ENCODE measurements at places on chromosomes 4 and X. TPM values are rescaled to one million over a fixed set of nuclear protein-coding genes. Genes with fewer than 3 reads are reported as not detected.

DMD gene
- not detected for total RNA-seq

HERC6 gene
- 2.9 TPM for total RNA-seq

TIGD2 gene
- total RNA-seq: 2.6 TPM

SPANXC gene
- total RNA-seq: 0.65 TPM

NUDT11 gene
- 3.3 TPM for total RNA-seq

ADGRL3 gene
- total RNA-seq: 0.05 TPM

FAM236A gene
- not detected for total RNA-seq

GPRASP1 gene
- total RNA-seq: 0.30 TPM

TRIM2 gene
- 0.73 TPM for total RNA-seq

FMR1 gene
- 17.9 TPM for total RNA-seq

STOX2 gene
- total RNA-seq: 3.4 TPM

PF4V1 gene
- total RNA-seq: not detected

TCP11X1 gene
- not detected for total RNA-seq

PRR32 gene
- not detected for total RNA-seq

CBLL2 gene
- total RNA-seq: not detected

MAGEA2B gene
- not detected for total RNA-seq

CXCL11 gene
- not detected for total RNA-seq

USP17L25 gene
- not detected for total RNA-seq

ABCG2 gene
- 22.4 TPM for total RNA-seq

INTU gene
- 2.3 TPM for total RNA-seq

TMEM271 gene
- total RNA-seq: not detected

PAK3 gene
- total RNA-seq: not detected

GJB1 gene
- not detected for total RNA-seq

SSX2 gene
- not detected for total RNA-seq

COL25A1 gene
- total RNA-seq: not detected

NXF3 gene
- total RNA-seq: not detected

MAGEA11 gene
- not detected for total RNA-seq

ERVMER34-1 gene
- total RNA-seq: 0.49 TPM

ZNF718 gene
- 0.54 TPM for total RNA-seq

MTMR8 gene
- total RNA-seq: 0.63 TPM

ABCE1 gene
- 74.6 TPM for total RNA-seq

RASL11B gene
- total RNA-seq: 0.07 TPM

ATRX gene
- 23.9 TPM for total RNA-seq

KIAA1210 gene
- not detected for total RNA-seq

PRKG2 gene
- total RNA-seq: 1.1 TPM

GPR34 gene
- 0.13 TPM for total RNA-seq

ADH1C gene
- total RNA-seq: not detected

TLR6 gene
- 3.6 TPM for total RNA-seq

PALLD gene
- 74.9 TPM for total RNA-seq

ASB9 gene
- 20.8 TPM for total RNA-seq

HSD17B13 gene
- 0.06 TPM for total RNA-seq

CXCL3 gene
- 7.2 TPM for total RNA-seq

TRAM1L1 gene
- 0.32 TPM for total RNA-seq

CRLF2 gene
- total RNA-seq: 1.3 TPM

EDA gene
- 0.60 TPM for total RNA-seq

SMARCA1 gene
- total RNA-seq: 46.0 TPM

DUSP21 gene
- not detected for total RNA-seq

ARHGAP6 gene
- not detected for total RNA-seq

MAGEB2 gene
- total RNA-seq: not detected

All from A549 treated with RU486 at 1 μM for 4 hours (cell line).